Stimulated activated CD4-positive, alpha-beta T cell treated with anti-CD3 and anti-CD28 coated beads, Interleukin-1b, Interleukin-23, amount 100 ng/mL, for 1 hour (primary cell): ENCODE measurements at places on chromosomes 2 and 18.

DNA sequence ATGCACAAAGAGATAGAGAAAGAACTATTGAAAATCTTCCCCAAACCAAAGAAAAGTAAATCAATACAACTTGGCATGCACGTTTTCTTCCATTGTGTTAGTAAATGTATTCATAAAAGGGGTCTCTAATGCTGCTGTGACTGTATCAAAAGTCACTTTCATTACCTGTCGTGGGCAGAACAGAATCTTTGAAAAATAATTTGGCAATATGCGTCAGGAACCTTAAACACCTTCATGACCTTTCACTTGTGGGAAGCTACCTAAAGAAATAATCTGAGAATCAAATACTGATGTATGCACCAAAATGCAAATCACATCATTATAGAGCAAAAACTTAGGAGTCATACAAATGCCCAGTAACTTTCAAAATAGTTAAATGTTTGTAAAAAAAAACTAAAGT, 105.3 kb downstream of the ARL4C start:
- DNase-seq = no peak

DNA sequence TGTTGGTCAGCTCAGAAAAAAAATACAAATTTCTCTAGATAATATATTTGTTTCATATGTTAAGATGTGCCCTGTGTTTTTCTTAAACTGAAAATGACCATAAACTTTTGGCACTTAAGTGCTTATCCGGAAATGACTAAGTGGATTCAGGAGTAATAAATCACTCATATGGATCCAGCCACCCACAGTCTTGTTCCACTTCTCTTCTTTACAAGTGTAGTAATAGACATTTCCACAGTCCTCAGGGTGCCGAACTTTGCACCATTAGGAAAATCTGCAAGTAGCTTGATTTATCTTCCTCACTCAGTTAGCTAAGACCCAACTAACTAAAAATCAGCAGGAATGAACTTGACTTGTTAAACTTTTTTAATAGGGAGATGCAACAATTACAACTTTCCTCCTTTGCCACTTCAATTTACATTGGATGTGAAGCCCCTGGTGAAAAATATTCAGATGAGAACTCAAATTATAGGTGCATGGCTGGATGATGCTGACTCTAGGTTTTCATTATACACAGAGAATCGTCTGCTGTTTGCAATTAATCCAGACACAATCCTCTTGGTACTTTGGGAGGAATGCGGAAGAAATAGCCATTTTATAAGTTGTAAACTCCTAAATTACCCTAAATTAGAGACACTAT, 322.5 kb downstream of the ARHGAP15 start:
- DNase-seq = no peak

- DNase-seq = no peak
Measured at GRCh38 chr2:52083214-52083613, 1051.3 kb upstream of the NRXN1 start.

- peak; percentile 51 for DNase-seq
Measured at GRCh38 chr2:191566344-191566743, 111.6 kb upstream of the NABP1 start.

DNA sequence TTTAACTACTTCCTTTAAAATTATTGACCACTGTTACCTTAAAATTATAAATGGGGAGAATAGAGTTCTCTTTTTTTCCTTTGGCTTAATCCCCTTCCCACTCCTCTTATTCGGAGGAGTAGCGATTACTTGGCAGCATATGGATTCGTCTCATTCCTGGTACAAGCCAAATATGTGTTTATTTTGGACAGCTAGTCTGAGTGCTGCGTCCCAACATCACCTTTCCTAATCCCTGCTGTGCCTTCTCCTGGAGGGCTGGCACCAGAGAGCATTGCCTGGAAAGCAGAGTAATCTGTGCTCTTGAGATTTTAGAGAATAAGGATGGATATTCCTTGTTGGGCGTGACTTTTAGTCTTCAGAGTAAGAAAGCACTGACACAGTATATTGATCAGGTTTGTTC, 185.6 kb downstream of the AGAP1 start:
- DNase-seq = no peak
